RWPE1 (cell line): ENCODE measurements at places on chromosomes 2 and 18.

DNA sequence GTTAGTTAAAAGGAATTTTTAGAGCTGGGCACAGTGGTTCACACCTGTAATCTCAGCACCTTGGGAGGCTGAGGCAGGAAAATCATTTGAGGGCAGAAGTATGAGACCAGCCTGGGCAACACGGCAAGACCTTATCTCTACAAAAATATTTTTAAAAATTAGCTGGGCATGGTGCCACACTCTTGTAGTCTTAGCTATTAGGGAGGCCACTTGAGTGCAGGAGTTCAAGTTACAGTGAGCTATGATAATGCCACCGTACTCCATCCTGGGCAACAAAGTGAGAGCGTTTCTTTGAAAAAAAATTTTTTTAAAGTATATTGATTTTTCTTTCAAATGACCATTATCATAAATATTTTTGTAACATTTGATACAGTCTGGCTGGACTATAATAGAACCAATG is 93.6 kb upstream of the FAM117B start:
- DNase-seq, result no peak

GRCh38 chr2:238850091-238850490 is 2.2 kb downstream of the TWIST2 start:
- DNase-seq, result no peak

GRCh38 chr2:168731616-168732015 is 70.8 kb upstream of the NOSTRIN start:
- DNase-seq, result no peak

GRCh38 chr2:85160966-85161960 is 28.1 kb downstream of the TCF7L1 start:
- DNase-seq, result no peak

DNA sequence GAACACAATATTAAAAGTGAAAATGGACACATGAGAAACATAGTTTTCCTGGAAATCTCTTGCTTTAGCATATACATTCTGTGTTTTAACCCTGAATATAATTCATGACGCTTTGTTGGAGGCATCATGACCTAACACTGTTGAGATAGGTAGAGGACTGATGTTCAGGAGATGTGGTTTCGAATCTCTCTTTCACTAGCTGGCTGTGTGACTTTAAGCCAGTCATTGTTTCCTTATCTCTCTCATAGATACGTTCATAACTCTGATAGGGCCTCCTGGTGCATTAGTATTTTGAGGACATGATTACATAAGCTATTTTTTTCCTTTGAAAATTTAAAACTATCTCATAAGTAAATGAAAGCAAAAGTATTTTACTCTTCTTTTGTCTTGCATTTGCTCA is 179.0 kb upstream of the DTNA start:
- no peak for DNase-seq

- DNase-seq, result peak; percentile 77
These were observed 8.6 kb downstream of the HS1BP3 start for GRCh38 chr2:20642055-20642971.

- peak; percentile 26 for DNase-seq
These were observed 34.0 kb upstream of the IL37 start for GRCh38 chr2:112876971-112877361.

DNA sequence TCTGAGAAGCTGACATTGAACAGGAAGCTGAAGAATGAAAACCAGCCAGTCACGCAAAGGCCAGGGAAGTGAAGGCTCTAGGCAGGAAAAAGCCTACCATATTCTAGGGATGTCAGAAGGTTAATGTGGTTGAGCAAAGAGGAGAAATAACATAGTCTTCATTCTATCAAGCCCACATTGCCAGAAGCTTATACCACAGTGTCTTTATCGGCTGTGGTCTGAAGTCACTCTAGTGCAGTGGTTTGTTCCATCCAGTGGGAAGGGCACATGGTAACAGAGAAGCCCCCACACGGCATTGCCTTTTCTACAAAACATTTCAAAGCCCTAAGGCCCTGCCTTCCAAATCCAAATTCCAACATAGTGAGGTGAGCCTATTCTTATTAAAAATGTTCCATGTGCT is 311.3 kb downstream of the TNS1 start:
- DNase-seq, result no peak

- peak; percentile 53 for DNase-seq
These were observed 100.2 kb downstream of the AGAP1 start for GRCh38 chr2:235594041-235594440.

DNA sequence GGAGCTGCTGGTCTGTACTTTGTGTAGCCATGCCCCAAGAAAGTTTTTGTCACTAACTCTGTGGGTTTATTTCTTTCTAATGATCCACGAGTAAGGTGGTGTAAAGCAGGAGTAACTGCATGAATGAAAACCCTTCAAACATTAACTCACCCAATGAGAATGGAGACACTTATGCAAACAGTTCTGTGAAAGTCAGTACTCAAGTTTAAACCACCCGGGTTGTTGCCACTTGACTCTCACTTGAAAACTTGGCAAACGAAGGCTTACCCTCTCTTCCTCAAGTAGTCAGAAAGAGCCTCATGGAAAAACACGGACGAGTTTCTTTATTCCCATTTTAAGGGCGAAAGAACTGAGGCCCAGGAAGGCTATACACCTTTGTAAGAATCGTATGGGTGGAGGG is 117.5 kb downstream of the MMADHC start:
- no peak for DNase-seq
